ENCODE measurements at places on chromosomes 11 and 22.

GRCh38 chr22:26751217-26751616, 93.8 kb downstream of the MIAT start:
- no peak for DNase-seq

GRCh38 chr11:101757741-101758140, 157.1 kb upstream of the CEP126 start:
- DNase-seq: no peak

DNA sequence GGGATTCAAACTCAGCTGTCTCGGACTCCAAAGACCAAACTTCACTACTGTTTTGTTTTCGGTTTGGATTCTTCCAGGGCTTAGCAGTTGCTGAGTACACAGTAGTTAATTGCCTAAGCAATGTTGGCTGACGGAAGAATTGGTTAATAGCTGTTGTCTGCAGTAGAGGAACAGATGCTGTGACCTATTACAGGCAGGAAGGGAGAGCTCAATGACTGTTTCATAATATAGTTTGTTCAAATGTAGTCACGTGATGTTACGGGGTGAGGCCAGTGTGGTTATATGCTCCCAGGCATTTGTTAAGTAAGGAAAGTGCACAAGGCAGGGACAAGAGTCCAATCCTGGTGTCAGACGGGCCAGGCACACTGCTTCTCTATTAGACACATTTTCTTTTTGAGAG, 222.6 kb upstream of the CCDC90B start:
- DNase-seq: no peak

- DNase-seq: no peak
Measured at GRCh38 chr11:76382209-76382608, 1.1 kb downstream of the GVQW3 start.

GRCh38 chr22:47198801-47199251, 436.4 kb downstream of the TBC1D22A start:
- DNase-seq: no peak

GRCh38 chr11:1890856-1891830, 552 bp downstream of the PRR33 start:
- DNase-seq: no peak

GRCh38 chr11:1853376-1854131, 670 bp downstream of the LSP1 start:
- no peak for DNase-seq

GRCh38 chr11:66388780-66389386, 17.3 kb upstream of the SLC29A2 start:
- DNase-seq: peak; percentile 59

DNA sequence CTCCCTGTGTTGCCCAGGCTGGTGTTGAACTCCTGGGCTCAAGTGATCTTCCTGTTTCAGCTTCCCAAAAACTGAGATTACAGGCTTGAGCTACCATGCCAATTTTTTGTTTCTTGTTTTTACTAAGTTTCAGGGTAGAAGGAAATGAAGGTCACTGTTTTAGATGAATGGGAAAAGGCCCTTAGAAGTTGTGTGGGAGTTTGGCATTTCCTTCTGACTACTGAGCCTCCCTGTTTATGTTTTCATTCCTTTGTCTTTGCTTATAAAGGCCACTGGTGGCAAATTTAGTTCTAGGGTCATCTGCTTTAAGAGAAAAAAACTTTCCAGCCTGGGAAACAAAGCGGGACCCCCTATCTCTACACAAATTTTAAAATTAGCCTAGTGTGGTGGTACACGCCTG, 22.1 kb downstream of the SRPRA start:
- DNase-seq: no peak

DNA sequence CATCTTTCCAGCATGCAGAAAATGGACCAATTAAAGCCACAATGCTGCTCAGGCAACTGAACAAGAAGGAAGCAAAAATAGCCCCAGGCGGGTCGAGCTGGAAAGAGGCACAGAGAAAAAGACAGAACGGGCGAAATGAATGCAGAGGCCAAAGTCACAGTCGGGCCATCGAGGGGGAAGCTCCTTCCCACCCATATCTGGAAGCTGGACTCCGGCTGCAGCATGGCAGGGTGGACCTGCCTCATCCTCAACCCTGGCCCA, 58.6 kb upstream of the PRDM11 start:
- DNase-seq: no peak

GRCh38 chr22:19663286-19663815, 51.0 kb upstream of the SEPTIN5 start:
- DNase-seq: no peak

GRCh38 chr11:127816962-127817361, 770.4 kb downstream of the ETS1 start:
- no peak for DNase-seq

DNA sequence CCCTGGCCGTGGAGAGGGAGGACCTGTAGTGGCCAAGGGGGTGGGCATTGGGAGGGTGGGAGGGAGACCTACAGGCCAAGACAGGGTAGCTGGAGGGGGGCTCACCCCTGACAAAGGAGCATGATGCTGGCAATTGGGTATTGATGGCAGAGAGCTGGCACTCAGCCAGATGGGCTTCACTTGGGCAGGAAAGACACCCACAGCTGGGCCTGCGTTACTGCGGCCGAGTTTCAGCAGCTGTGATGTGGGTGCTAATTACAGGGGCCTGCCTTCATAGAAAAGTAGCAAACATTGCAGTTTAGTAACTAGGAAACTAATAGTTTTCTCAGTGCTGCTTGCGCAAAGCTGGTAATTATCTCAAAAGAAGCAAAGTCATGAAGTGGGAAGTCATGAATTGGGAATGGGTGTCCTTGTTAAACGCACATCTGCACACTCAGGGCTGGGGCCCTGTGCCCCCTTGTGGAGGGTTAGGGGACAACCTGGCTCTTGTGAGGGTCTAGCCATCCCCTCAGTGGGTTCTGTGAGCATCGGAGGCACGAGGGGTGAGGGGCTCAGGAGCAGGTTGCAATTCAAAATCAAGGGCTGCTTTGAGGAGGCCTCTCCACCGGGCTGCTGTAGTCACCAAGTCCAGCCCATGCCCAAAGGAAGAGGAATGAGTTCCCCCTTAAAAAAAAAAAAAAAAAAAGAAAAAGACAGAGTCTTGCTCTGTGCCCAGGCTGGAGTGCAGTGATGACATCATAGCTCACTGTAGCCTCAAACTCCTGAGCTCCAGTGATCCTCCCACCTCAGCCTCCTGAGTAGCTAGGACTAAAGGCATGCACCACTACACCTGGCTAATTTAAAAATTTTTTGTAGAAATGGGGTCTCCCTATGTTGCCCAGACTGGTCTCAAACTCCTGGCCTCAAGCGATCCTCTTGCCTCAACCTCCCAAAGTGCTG, 24.4 kb upstream of the TXNRD2 start:
- no peak for DNase-seq

GRCh38 chr11:134843735-134844134, 431.7 kb upstream of the B3GAT1 start:
- no peak for DNase-seq

- no peak for DNase-seq
Measured at GRCh38 chr22:25558341-25558740, 6.1 kb upstream of the GRK3 start.

DNA sequence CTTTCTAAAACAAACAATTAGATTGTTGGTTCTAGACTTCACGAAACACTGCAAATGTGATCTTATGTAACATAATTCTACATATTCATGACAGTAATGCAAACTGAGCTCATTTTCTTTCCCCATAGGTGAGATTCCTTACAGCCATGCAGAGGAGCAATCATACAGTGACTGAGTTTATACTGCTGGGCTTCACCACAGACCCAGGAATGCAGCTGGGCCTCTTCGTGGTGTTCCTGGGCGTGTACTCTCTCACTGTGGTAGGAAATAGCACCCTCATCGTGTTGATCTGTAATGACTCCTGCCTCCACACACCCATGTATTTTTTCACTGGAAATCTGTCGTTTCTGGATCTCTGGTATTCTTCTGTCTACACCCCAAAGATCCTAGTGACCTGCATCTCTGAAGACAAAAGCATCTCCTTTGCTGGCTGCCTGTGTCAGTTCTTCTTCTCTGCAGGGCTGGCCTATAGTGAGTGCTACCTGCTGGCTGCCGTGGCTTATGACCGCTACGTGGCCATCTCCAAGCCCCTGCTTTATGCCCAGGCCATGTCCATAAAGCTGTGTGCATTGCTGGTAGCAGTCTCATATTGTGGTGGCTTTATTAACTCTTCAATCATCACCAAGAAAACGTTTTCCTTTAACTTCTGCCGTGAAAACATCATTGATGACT, 1.5 kb downstream of the OR9G1 start:
- no peak for DNase-seq

DNA sequence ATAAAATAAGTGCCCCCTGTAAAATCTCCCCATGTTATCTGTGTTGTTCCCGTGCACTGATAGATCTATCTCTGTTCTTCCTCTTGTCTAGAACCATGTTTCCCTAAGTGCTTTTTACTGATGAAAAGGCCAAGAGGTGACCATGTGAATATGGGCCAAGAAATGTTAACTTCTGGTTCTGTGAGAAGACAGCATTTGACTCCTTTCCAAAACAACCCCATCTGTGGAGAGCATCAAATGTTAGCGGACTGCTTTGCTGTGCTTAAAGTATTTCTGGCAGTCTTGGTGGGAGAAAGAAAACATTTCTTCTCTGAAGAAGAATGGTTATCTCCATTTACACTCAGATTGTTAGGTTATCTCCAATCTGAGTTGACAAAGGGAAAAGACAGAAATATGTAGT, 58.6 kb upstream of the GUCY1A2 start:
- DNase-seq: no peak

GRCh38 chr11:67441731-67442351, 1.4 kb downstream of the CORO1B start:
- no peak for DNase-seq

DNA sequence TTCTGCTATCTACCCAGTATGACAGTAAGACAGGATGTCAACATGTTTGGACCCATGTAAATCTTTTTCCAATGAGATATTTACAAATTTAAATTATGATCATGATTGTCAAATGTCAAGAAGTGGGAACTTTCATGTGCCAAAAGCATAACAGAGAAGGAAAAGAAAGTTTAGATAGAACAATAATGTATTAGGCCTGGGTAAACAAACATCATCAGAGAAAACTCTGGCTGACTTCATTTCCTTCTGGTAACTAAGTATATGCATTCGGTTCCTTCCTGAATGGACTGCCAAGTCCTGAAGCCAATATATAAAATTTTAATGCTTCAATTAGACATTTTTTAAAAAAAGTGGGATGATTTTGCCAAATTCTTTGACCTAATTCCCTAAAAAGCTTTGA, 16.5 kb downstream of the RNF141 start:
- no peak for DNase-seq

DNA sequence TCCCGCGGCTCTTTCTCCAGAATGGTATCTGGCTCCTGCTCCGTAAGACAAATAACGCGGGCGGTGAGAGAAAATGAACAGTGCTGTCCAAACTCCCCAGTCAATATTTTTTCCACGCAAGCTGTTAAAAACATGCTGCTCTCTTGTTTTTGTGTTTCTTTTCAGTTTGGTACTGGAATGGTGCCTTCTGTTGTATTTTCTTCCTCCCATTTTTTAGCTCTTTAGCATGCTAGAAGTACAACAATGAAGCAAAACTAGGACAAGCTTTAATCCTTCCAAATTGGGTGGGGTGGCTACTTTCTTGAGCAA, 599 bp upstream of the PPP2R1B start:
- no peak for DNase-seq

GRCh38 chr11:13256216-13256615, 21.4 kb upstream of the BMAL1 start:
- no peak for DNase-seq
